Mesothelial cell of epicardium (in vitro differentiated cells): ENCODE measurements at places on chromosomes 6 and 20.

DNA sequence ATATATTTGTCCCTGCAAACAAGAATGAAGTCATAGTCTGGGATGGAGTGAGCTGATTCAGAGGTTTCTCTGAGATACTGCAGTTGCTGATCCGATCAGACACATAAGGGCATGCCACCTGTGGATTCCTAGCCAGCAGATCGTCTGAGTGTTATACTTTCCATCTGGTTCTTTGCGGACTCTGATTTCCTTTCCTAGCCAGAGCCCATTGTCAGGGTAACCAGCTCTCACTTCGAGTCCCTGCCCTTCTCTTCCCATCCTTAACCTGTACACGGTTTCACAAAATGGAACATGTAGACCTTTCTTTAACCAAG is 100.9 kb downstream of the TMEM200A start:
- no peak for DNase-seq

DNA sequence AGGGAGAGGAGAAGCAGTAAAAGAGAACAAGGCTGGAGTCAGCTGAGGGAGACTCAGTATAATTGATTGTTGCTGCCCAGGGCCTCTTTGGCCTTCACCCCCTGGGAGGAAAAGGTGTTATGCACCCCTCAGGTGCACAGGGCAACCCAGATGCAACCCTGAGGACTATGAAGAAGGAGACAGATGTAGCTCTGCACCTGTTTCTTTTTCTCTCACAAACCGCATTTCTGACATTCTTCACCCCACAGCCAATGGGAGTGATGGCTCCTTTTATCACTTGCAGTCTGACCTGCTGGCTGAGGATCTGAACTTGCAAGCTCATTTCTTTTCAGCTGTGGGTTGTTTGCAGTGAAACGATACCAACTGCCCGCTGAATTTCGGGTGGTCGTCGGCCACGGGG is 64.1 kb upstream of the F13A1 start:
- no peak for DNase-seq

DNA sequence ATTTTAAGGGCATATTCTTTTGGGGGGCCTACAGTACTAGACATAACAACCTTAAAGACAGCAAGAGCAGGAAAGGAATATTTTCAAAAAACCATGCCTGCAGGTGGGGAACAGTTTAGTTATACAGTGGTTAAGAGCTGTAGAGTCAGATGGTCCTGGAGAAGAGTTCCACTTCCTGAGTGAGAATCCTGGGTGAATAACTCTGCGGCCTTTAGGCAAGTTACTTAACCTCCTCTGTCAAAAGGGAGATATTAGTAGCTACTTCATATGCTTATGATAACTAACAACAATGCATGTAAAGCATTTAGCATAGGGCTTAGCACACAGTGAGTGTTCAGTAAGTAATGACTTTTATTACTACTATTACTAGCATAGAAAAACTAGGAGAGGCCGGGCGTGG is 119.2 kb upstream of the TAB2 start:
- no peak for DNase-seq

GRCh38 chr6:147691446-147691845 is 183.0 kb downstream of the SAMD5 start:
- DNase-seq, result no peak

- DNase-seq, result peak; percentile 11
Measured at GRCh38 chr6:2579804-2580570, 170.7 kb downstream of the MYLK4 start.

GRCh38 chr6:169340395-169340794 is 86.7 kb upstream of the THBS2 start:
- no peak for DNase-seq

DNA sequence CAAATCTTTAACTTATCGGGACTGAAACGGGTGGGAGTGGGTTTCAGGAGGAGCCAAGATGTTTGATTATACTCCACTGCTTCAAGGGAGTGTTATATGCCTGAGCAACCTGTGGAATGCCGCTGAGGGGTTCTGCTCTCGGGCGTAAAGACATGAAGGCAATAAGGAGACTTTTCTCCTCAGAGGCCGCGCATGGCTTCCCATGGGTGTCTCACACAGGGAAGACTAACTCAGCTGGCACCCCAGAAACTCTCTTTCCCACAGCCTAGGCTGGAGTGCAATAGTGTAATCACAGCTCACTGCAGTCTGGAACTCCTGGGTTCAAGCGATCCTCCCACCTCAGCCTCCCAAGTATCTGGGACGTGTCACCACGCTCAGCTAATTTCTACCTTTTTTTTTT is 5.1 kb upstream of the C20orf141 start:
- no peak for DNase-seq

- no peak for DNase-seq
Measured at GRCh38 chr6:133632206-133632605, 256.7 kb upstream of the TCF21 start.

DNA sequence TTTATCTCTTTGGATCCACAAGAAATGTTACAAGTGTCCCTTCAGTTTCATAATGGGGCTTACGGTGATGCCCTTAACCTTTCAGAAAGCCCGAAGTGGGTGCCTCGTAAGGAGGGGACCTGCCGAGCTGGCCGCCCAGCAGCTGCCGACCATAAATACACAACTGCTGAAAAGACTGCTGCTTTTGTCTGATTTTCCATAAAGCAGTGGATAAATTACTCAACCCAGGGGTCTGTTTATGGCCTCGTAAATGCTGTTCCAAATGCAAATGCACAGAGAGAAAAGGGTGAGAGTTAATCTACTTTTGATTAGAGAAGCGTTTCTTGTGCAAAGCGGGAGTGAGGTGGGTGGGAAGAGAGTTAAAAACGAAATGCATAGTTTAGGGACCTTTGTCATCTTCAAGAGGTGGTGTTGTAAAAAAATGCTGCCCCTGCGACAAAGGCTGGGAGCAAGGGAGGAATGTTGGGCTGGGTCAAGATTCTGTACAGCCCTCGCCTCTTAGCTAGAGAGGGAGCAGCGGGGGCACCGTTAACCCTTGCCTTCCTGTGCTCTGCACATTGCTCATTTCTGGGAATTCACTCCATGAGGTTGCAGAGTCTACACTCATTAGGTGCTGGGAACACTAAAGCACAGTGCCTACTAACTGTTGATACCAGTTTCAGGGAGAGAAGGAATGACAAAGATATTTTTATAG is 112.0 kb upstream of the MTHFD1L start:
- no peak for DNase-seq

- no peak for DNase-seq
Measured at GRCh38 chr6:77095936-77096627, 367.2 kb downstream of the HTR1B start.

DNA sequence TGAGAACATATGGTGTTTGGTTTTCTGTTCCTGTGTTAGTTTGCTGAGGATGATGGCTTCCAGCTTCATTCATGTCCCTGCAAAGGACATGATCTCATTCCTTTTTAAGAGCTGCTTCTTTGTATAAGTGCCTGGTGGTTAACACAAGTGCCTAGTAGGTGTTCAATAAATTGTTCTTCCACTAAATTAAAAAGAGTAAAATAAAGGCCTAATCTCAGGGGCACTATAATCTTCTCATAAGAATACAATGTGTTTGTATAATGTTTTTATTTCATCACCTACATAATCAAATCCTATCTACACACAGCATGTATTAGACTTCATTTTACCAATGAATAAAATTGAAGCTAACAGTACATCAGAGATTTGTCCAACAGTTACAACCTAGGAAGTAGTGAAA is 252.7 kb downstream of the KHDC1L start:
- DNase-seq, result no peak

DNA sequence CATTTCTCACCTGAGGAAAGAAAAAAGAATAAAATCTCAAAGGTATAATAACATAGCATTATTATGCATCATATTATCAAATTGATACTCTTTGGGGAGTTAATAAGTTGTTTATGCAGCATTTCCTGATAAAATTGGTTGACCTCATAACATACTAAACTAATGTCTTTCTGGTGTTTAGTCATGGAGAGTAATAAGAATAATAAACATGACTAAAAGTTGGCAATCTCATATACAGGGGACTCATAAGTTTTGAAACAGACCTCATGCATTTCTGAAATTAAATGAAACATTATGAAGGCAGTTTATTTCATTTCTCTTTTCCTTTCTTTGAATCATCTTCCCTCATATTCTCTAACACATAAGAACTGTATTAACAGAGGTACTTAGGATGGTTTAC is 60.5 kb upstream of the PRDM1 start:
- no peak for DNase-seq

DNA sequence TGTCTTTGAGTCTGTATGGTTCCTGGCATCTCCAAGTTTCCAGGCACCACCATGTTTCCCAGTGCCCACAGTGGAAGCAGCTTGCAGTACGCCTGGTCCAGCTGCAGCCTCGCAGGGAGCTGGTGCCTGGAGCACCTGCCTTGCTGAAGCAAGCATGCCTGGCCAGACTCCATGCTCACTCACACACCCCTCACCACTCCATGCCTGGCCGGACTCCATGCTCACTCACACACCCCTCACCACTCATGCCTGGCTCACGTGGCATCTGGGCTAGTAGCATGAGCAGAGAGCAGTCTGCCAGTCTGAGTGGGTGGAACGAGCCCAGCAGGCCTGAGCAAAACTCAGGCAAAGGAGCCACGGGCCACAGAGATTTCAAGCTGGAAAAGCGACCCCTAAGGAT is 214.3 kb downstream of the TFAP2C start:
- no peak for DNase-seq

- no peak for DNase-seq
Measured at GRCh38 chr6:47134476-47135189, 92.5 kb upstream of the ADGRF1 start.

DNA sequence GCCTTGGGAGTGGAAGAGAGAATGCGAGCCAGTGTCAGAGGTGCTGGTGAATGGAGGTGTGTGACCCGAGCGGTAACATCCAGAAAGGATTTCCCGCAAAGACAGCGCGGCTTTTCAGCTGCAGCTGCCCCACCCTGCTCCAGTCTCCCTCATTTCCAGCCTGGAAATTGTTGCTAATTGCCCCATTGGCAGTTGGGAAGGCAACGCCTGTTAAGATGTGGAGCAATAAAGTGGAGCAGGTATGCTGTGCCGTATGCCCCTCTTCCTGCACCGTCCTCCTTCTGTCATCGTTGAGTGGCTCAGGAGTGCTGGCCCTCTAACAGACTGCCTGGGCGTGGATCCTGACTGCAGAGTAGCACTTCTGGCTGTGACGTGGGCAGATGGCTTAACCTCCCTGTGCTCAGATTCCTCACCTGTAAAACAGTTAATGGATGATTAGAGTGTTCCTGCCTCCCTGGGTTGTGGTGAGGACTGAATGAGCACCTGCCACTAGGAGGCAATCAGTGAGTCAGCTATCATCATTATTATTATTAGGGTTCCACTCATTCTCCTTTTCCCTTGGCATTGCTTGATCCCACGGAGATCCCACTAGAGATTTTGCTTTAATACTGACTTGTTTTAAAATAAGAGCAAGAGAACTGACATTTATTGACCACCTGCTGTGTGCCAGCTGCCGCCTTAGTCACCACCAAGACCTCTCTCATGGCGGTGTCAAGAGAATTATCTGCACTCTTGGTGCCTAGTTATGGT is 11.7 kb downstream of the ARFGEF2 start:
- DNase-seq, result no peak

DNA sequence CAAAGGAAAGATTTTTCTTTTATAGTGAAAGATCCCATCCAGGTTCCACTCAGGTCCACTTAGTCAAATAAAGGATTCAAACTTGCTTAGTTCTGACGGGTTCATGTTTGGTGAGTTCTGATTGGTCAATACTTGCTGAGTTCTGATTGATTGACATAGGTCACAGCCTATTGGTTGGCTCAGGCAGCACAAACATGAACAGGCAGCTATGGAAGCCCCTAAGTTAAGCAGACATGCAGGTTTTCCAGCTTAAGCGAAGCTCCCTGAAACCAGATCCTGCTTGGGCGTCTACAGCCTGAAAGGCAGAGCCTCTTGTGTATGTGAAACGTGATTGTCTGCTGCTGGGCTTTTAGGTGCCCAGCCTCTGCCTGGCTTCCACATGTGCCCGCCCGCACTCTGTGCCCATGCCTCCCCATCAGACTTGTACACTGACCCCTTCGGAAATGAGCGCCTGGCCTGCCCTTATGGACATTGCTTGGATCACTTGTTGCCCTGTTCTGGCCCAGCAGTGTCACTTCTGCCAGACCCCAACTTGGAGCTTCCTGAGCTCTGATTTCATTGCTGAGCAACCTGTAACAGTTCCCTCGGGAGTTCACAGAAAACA is 45.4 kb upstream of the ECI2 start:
- DNase-seq, result no peak

DNA sequence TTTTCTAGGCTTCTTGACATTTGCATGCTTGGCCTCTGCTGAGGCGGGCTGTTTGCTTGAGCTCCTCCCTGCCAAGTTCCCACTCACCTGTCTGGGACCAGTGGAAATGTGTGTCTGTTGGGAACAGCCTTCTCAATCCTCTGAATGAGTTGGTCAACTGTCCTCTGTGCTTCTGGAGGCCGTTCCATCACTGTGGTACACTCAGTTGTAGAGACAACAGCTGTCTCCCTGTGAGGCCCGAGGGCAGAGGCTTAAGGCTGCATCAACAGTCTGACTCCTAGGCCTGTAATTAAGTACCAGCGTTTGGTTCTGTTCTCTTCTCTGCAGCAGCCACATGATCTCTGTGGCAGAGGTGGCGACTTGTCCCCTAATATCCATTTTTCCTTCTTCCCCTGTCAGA is 110.9 kb downstream of the CDC5L start:
- peak; percentile 14 for DNase-seq

GRCh38 chr6:117918454-117918853 is 11.4 kb downstream of the SLC35F1 start:
- no peak for DNase-seq

DNA sequence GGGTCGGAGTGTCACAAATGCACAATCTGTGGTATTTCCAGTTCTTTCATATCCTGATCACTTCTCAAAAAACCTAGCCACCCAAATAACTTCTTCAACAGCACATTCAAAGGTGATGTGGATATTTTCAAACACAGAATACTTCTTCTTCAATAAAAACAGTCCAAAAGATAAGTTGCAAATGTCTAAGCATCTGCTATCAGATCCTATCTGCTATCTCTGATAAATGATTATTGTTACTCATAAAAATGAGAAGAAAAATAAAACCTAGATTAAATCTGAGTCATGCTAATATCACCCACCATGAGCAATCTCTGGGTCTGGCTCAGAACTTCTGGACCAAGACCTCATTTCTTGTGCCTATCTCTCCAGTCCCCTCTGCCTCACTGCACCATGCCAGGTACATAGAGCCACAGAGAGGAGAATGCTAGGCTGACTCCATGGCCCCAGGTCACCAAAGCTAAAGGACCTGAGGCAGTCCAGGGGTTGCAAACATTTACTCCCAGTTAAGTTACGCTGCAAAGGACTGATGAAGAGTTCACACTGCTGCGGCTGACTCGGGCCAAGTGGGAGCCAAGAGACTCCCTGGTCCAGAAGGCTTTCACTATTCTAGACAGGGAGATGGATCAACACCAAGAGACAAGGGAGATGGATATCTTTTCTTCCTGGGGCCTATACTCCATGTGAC is 101.4 kb downstream of the KIF13A start:
- DNase-seq, result no peak
